ENCODE measurements at places on chromosomes 4 and X.

GRCh38 chrX:113728937-113729336, 854.9 kb upstream of the HTR2C start:
- no peak for DNase-seq

- no peak for DNase-seq
Measured at GRCh38 chrX:40420899-40421729, 159.7 kb upstream of the ATP6AP2 start.

- no peak for DNase-seq
Measured at GRCh38 chrX:23901805-23902204, 5.9 kb downstream of the APOO start.

- DNase-seq, result no peak
Measured at GRCh38 chrX:100350704-100351489, 59.2 kb downstream of the PCDH19 start.

DNA sequence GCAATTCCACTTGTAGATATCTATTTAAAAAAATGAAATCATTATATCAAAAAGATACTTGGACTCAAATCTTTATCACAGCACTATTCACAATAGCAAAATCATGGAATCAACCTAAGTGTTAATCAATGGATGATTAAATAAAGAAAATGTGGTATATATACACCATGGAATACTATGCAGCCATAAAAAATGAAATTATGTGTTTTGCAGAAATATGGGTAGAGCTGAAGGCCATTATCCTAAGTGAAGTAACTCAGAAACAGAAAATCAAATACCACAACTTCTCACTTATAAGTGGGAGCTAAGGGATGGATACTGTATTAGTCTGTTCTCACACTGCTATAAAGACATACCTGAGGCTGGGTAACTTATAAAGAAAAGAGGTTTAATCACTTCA, 14.3 kb upstream of the INTU start:
- no peak for DNase-seq

DNA sequence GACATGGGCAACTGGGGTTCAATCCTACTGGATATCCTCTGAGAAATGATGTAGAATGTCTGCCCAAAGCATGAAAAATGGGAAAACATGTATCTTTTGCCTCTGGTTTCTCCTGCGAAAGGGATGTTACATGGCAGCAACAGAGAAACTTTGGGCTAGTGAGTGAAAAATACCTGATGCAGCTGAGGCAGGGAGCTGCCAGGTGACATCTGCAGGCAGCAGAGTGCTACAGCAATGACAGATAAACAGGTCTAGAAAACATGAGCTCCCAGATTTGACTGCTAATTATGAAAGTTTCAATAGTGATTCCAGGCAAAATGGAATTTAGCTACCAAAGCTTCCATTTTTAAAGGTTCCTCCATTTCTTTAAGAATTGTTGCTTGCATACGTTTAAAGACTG, 4.8 kb upstream of the CXCL1 start:
- no peak for DNase-seq

GRCh38 chrX:39158801-39159657, 357.8 kb downstream of the MID1IP1 start:
- no peak for DNase-seq

GRCh38 chrX:110341189-110342035, 17.2 kb upstream of the RTL9 start:
- no peak for DNase-seq

GRCh38 chr4:159719531-159719930, 616.7 kb downstream of the RAPGEF2 start:
- no peak for DNase-seq

- DNase-seq, result no peak
Measured at GRCh38 chrX:36462142-36462541, 542.6 kb downstream of the CFAP47 start.

DNA sequence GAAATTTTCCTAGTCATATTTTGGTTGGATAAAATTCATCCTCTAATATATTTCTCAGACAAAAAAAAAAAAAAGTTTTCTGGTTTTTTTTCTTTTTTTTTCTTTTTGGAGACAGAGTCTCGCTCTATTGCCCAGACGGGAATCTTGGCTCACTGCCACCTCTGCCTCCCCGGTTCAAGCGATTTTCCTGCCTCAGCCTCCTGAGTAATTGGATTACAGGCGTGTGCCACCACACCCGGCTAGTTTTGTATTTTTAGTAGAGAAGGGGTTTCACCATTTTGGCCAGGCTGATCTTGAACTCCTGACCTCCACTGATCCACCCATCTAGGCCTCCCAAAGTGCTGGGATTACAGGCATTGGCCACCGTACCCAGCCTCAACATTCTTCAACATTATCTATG, 432.7 kb upstream of the PABPC4L start:
- DNase-seq, result no peak

DNA sequence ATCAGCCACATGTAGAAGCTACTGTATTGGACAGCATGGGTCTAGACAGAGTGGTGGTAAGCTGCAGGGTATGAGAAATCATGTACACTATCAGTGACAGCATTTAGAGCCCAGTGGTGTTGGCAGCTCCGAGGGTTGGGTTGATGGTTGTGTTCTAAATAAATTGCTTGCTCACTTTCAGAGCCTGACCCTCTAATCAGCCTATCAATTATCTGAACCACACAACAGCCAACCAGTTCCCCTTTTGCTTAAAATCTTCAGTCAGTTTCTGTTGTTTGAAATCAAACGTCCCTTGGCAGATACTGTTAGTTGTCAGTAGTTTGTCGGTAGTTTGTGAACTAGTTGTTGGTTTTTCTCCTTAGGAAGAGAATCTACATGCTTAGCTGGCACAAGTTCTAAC, 99.8 kb upstream of the RAI2 start:
- no peak for DNase-seq

DNA sequence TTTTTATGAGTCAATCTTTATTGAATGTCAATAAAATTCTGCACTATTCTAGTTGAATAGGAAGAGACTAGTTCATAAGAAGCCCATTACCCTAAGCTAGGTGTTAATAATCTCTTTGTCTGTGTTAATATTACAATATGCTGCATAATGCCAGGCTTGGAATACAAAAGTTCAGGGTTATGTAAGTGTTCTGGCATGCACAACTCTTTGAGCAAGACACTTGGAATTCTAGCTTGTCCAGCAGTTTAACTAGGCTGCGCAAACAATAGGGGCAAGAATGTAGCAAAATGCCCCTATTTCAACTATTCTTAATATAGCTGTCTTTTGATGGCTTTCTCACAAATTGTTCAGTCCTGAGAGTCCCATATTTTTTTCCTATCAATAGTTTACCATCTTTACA, 31.3 kb upstream of the ETNPPL start:
- no peak for DNase-seq

GRCh38 chr4:54428940-54429339, 199.8 kb downstream of the PDGFRA start:
- DNase-seq, result no peak

DNA sequence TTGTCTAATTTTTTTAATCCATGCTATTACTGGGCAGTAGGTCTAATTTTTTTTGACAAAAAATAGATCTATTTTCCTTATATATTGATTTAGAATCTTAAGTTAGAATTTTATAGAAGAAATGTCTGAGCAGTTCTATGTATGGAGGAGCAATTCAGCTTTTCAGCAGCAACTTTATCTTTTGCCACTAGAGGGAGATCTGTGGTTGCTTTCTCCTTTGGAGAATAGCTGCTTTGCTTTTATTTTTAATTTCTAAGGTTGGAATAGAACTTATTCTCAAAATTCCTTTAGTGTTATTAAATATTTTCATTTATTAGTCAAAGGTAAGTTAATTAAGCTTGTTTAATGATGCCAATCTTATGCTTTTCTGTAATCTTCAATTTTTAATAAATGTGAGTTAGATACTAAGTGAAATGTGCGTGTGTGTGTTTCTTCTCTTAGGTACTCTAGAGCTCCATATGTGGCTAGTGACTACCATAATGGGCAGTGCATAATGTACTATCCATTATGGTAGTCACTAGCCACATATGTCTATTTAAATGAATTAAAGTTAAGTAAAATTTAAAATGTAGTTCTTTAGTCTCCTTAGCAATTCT, 29.3 kb downstream of the FAM199X start:
- DNase-seq, result no peak

DNA sequence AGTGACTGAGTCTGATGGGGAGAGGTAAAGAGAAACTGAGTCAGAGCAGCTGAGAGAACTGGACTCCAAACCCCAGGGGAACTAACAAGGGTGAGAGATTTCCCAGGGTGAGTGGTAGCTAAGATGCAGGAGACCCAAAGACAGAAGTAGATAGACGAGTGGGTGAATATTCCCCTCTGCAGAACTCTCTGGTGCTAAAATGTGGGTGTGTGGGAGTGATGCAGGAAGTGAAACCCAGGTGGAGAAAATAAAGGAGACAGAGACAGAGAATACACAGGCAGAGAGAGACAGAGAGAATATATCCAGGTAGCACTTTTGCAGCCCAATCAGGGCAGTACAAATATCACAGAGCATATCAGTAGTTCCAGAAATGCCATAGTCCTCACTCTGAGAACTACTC, 212.5 kb upstream of the ZIC3 start:
- DNase-seq, result no peak

GRCh38 chrX:25650216-25650820, 487.8 kb upstream of the MAGEB18 start:
- no peak for DNase-seq

DNA sequence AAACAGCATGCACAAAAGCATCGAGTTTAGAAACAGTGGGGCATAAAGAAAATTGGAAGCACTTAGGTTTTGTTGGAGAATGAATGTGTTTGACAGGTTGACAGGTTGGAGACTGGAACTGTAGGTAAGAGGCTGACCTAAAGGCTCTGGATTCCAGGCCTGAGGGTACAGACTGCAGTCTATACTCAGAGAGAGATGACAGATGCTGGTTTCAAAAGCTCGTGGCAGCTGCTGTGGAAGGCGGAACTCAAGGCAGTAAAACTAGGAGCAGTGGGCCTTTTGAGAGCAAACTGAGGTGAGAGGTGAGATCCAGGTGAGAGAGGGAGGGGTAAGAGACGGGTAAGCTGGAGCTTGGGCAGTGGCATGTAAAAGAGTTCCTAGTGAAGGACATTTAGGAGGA, 415.2 kb downstream of the TRIML1 start:
- no peak for DNase-seq

- DNase-seq, result no peak
Measured at GRCh38 chr4:187283201-187283955, 559.7 kb upstream of the FAT1 start.

DNA sequence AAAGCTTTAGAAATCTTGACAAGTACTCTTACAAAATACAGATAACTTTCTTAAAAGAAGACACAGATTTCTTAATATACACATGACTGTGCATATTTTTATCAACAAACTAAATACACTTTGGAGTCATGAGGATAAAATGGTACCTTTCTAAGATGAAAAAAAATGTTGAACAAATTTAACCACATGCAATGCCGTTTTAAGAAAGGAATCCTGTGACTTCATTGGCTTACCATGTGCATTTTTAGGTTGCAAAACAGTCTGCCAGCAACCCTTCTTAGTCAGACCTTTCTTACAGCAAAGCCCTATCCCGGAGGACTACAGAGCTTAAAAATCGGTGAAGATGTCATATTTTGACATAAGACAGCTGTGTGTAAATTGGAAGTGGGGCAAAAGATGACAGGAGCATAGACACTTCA, 51.7 kb downstream of the GASK1B start:
- DNase-seq, result no peak

DNA sequence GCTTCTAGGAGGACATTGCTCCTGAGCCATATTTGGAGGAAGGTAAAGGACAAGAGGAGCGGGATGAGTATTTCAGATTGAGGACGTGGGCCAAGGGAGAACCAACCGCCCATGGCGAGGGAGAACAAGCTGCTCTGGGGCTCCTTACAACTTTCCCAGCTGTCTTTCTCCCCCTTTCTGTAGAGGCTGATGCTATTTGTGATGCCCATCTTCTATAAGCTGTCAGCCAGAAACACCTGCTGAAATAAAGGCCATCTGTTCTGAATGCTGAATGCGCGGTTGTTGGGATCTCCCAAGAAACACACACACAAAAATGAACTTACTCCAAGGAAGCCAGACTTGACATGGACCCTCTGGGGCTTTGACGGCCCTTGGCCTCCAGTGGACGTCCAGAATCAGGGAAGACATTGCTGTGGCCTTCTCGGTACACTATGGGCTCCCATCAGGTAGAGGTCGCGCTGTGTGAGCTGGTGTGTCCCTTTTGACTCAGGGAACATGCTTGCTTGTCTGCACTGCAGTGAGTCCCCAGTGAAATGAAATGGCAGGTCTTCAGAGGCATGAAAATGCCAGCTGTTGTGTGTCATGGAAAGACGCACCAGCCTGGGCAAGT, 30.9 kb downstream of the RWDD4 start:
- DNase-seq, result no peak

- DNase-seq, result no peak
Measured at GRCh38 chr4:72896515-72896914, 173.0 kb downstream of the COX18 start.

GRCh38 chr4:16360694-16361262, 134.5 kb upstream of the TAPT1 start:
- no peak for DNase-seq

- DNase-seq, result no peak
Measured at GRCh38 chrX:153621949-153622598, 23.1 kb upstream of the CCNQ start.

GRCh38 chrX:47145395-47146120, 537 bp downstream of the RBM10 start:
- DNase-seq, result no peak

GRCh38 chr4:131091896-131092295, 1995.9 kb downstream of the C4orf33 start:
- no peak for DNase-seq

DNA sequence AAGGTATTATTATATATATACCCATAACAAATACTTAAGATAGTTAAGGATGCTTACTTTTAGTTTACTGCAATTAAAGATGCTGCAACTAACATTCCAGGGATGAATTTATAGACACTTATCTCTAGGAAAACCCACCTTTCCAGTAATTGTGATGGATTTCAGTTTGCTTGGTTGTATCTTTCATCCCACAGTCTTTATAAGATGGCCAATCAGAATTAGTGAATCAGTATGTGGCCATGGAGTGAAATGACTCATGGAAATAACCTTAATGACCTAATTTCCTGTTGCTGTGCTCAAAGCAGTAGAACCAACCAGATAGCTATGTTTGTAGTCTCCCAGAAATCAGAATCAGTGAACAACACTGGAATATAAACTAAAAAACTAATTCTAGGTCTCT, 26.4 kb downstream of the MOSPD2 start:
- DNase-seq, result no peak

DNA sequence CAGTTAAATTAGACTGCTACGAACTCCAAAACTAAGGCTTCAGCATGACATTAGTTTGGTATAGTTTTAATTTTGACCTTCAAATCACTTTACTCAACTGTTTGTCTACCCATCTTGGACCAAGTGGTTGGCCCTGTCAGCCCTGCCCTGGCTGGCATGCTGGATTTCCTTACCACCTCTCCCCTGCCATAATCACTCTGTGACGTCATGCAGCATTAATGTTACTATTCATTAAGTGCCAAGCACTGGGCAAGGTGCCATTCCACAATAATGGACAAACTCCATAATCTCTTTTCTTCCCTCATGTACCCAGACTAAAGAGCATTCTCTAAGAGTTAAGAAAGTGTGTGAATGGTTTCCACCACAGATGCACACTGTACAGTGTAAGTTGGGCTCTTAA, 277.0 kb upstream of the INTU start:
- no peak for DNase-seq

- no peak for DNase-seq
Measured at GRCh38 chr4:162683659-162684370, 482.9 kb downstream of the NAF1 start.

- peak; percentile 15 for DNase-seq
Measured at GRCh38 chrX:136250191-136251040, 784 bp downstream of the MAP7D3 start.

- DNase-seq, result no peak
Measured at GRCh38 chr4:78354782-78355181, 196.8 kb upstream of the ANXA3 start.
